ENCODE measurements at places on chromosomes 4 and X.

DNA sequence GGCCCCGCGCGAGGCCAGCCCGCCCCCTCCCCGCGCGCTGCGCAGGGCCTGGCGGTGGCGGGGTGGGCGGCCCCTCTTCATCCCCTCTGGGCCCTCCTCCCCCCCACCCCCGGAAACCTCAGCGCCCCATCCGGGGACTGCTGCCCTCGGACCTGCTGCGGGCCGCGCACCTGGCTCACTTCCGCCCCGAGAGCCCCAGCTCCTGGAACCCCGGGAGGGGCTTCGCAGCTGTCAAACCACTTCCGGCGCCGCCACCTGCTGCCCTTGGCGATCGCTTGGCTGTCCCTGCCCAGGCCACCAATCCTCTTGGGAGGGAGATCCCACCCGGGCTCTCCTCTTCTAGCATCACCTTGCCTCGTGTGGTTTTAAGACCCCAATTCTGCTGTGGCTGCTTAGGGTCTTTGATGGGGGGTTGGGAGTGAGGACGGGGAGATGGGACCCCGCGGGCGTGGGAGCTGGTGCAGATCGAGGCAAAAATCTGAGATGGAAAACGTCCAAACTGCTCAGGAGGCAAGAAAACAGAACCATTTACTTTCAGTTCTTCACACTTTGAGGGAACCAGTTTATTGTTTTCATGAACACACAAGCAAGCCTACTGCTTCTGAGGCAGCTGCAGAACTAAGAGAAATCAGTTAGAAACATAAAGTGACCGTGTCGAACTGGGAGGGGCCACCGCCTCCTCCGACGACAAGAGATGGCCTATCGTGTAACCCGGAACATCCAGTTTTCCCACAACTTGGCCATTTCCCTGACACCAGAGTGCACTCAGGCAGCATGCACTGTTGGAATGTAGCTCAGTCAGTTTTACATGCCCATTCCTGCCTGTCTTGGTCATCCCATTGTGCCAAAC is 754 bp downstream of the MTMR1 start:
- DNase-seq = no peak

DNA sequence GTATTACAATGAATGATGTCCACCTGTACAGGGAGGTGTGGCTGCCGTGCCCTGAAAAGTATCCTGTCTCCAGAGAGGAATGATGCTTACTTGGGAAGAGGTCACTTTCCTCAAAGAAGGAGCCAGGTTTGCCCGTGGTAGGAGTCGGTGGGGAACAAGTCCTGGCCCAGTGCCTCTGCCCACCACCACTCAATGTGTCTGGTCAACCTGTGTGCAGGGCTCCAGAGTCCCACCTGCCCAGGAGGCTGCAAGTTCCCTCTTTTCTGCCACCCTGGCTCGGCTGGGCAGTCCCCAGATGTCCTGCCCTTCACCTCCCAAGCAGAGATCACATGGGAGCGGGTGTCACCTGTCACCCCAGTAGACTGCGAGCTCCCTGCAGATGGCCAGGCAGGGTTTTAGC is 75.4 kb upstream of the C4orf50 start:
- DNase-seq = no peak

GRCh38 chr4:146143888-146144287 is 31.6 kb upstream of the LSM6 start:
- DNase-seq = no peak

DNA sequence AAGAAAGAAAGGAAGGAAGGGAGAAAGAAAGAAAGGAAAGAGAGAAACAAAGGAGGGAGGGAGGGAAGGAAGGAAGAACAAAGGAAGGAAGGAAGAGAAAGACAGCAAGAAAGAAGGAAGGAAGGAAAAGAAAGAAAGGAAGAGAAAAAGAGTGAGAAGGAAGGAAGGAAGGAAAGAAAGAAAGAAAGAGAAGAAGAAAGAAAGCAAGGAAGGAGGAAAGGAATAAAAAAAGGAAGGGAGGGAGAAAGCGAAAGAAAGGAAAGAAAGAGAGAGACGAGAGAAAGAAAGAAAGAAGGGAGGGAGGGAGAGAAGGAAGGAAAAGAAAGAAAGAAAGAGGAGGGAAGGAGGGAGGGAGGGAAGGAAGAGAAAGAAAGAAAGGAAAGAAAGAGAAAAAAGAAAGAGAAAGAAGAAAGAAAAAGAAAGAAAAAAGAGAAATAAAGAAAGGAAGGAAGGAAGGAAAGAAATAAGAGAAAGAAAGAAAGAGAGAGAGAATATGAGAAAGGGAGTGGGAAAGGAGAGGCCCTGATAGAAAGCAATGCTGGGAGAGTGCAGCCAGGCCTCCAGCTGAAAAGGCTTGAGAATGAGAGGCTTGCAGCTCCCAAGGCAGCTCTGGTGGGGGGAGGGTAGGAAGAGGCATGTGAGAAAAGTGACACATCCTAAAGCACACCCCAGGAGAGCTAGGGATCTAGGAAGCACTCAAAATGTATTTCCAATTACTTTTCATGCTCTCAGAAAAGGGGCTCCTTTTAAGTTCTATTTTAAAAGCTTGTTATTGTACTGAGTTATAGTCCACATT is 134.0 kb upstream of the ZIC3 start:
- no peak for DNase-seq

DNA sequence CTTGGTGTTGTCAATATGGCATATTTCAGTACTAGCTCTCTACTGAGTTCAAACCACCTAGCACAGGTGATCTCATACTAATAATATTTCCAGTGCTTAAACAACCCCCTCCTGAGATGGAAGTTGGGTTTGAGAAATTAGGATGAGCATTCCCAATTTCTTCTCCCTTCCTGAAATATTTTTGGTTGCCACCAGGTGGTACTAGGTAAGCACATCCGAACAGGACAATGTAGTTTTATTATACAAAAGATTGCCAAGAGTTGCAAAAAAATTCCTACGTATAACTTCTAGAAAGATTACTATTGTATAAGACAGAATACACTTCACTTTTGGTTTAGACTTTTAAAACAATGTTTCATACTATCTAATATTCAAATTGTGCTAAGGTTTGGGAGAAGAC is 484.5 kb downstream of the PACRGL start:
- DNase-seq = no peak

DNA sequence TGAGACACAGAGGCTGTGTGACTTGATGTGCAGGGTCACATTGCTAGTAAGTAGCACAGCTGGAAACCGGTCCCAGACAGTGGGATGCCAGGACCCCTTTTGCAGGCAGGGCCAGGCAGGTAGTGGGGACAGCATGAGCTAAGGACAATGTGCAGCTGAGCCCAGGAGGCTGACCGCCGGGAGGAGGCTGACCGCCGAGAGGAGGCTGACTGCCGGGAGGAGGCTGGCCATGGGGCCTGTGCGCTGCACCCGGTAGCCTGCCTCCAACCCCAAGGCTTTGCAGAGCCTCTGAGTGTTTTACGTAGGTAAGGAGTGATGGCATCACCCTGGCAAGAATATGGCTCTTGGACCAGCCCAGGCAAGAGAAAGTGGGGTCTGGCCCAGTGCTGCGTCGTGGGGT is 58.9 kb downstream of the TBC1D14 start:
- DNase-seq = no peak

GRCh38 chr4:112517067-112517634 is 1.2 kb upstream of the NEUROG2 start:
- no peak for DNase-seq

DNA sequence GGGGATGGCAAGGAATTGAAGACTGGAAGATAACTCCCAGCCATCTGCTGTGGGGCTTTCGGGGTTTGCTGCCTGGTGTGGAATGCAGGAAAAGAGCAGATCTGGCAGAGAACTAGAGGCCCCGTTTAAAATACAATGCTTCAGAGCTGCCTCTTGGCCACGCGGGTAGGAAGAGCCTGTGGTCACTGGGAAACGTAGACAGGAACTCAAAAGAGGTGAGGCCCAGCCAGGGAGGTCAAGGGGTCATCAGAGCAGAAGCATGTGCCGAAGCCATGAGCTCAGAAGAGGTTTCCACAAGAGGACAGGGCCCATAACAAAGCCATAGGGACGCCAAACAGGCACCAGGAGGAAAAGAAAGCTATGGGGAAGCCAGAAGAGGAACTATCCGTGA is 14.5 kb upstream of the STS start:
- no peak for DNase-seq

- DNase-seq = no peak
Observed at GRCh38 chrX:131288738-131289511, at the start of gene IGSF1. IGSF1 (minus strand) TSS chrX:131289306; CDS start chrX:131286674, 2,632 bp downstream.

DNA sequence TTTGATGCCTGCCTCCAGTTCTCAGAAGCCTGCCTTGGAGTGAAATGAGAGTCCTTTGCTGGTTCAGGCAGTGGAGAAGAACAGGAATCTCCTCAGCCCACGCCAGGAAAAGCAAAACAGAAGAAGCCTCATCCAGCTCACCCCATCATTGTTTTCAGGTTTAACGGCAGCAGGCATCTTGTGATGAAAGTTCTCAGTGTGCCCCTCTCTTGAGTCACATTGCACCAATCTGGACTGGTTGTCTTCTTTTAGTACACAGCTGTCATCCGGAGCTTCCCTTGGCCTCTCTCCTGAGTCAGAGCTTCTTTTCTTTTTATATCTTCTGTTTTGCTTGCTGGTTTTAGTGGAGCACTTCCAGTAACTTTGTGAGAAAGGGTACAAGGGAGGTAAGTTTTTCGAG is 50.9 kb downstream of the TSPAN7 start:
- DNase-seq = no peak

DNA sequence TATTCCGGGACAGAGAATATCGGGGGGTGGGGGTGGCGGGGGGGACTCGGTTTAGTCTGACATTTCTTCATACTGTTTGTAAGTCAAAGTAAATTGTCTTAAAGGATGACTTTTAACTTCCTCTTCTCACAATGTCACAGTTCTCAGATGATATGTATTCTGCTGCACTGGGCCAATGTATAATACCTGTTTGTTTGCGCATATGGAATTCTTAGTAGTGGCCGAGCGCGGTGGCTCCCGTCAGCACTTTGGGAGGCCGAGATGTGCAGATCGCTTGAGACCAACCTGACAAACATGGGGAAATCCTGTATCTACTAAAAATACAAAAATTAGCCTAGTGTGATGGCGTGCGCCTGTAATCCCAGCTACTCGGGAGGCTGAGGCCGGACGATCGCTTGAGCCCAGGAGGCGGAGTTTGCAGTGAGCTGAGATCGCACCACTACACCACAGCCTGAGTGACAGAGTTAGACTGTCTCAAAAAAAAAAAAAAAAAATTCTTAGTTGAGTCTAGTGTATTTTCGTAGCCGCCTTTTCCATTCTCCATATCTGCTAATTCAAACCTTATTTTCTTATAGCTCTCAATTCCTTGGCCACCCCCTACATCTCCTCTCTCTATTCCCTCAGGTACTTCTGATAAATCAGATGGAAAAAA is 851 bp downstream of the POLR2B start:
- no peak for DNase-seq

- DNase-seq = no peak
Observed at GRCh38 chr4:110955748-110956147, 332.9 kb upstream of the PITX2 start.

DNA sequence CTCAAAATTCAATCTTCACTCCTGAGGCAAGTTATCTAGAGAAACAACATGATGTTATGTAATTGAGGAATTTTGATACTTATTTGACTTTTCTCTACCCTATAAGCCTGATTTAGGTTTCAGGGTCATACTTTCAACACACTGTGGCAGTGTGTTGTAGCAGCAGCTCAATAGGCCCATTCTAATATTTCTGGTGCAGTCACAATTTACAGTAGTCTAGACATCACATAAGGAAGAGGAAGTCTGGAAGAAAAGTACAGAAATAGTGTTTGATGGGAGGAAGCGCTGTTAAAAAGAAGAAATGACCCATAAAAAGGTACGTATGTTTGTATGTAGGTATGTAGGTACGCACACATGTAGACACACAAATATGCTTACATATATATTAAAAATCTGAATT is 194.3 kb downstream of the ARHGAP24 start:
- no peak for DNase-seq

- no peak for DNase-seq
Observed at GRCh38 chrX:53724872-53725271, 38.4 kb upstream of the HUWE1 start.

GRCh38 chrX:77628294-77629025 is 157.6 kb downstream of the ATRX start:
- DNase-seq = no peak

DNA sequence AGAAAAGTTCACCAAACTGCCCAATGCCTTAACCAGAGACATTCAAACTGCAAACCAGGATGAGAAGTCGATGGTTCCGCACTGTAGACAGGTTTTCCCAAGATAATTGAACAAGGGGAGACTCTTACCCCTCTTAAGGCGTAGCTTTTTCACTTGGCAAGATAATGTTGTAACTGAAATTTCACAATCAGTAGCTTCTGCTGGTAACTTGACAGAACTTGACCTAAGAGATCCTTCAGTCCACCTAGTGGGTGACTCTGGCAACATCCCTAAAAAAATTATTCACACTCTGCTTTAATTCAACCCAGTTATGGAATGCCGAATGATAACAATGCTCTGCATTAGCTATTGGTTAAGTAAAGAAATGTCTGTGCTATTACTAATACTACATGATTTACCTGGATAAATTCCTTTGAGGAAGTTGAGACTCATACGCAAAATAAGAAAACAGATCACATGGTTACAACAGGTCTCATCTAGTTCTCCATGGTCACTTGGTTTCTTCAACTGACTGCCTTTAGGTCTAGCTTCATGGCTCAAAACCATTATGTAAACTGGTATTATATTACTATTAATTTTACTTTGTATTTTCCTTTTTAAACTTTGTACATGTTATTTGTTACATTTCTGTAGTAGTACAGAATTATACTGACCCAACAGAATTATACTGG is 9.1 kb downstream of the ELF2 start:
- no peak for DNase-seq

- DNase-seq = no peak
Observed at GRCh38 chr4:144564358-144564757, 81.6 kb upstream of the HHIP start.

GRCh38 chr4:156659983-156660382 is 311.6 kb downstream of the PDGFC start:
- DNase-seq = no peak

GRCh38 chr4:14299166-14299565 is 671.6 kb upstream of the BOD1L1 start:
- DNase-seq = no peak

GRCh38 chr4:139858436-139859205 is 193.0 kb downstream of the MGST2 start:
- DNase-seq = no peak

DNA sequence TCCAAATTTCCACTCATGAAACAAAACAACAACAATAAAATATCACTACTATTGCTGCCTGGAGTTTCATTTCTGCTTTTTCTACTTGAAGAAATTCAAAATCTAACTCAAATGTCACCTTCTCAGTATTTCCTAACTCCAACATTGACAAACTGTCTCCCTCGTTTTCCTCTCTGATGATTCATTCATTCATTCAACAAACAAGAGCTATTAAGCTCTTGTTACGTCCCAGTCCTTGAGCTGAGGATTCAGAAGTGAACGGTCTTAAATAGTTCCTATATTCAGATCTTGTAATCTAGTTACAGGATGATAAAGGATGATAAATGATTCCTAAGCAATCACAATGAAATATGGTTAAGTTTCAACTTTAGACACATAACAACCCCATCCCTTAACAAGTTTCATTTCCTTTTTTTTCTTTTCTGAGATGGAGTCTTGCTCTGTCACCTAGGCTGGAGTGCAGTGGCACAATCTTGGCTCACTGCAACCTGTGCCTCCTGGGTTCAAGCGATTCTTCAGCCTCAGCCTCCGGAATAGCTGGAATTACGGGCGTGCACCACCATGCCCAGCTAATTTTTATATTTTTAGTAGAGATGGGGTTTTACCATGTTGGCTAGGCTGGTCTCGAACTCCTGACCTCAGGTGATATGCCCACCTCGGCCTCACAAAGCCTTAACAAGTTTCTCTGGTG is 1.7 kb downstream of the SLC9B2 start:
- no peak for DNase-seq

Measured in DMS 273 treated with DMSO at 0.1 percent for 48 hours (cell line).